ENCODE measurements at places on chromosomes 12 and 14. TPM values are rescaled to one million over a fixed set of nuclear protein-coding genes. Genes with fewer than 3 reads are reported as not detected.

CS gene
- 156 TPM for total RNA-seq

CLEC14A gene
- total RNA-seq, result 318 TPM

SYCP3 gene
- total RNA-seq, result not detected

SLC35E3 gene
- 1.1 TPM for total RNA-seq

CFAP251 gene
- 13.5 TPM for total RNA-seq

Measured in glomerular endothelial cell (primary cell).